A549 treated with ZK216348 at 1 μM for 4 hours (cell line): ENCODE measurements at places on chromosomes 7 and 10. TPM values are rescaled to one million over a fixed set of nuclear protein-coding genes. Genes with fewer than 3 reads are reported as not detected.

ERVW-1 gene
- not detected in 5 replicates for total RNA-seq

HSPB1 gene
- 686 to 1,427 TPM (median 1,208 TPM) in 5 replicates for total RNA-seq

MYL7 gene
- not detected in 5 replicates for total RNA-seq

LRRC18 gene
- total RNA-seq = not detected in 5 replicates

UTF1 gene
- total RNA-seq = not detected in 5 replicates

STK31 gene
- total RNA-seq = 0.55 to 1.2 TPM (median 0.66 TPM) in 5 replicates

PIK3AP1 gene
- 0.47 to 0.99 TPM (median 0.63 TPM) in 5 replicates for total RNA-seq

ACBD7 gene
- total RNA-seq = 0.67 to 1.4 TPM (median 0.84 TPM) in 5 replicates

SLC26A4 gene
- total RNA-seq = 0.11 to 0.23 TPM in 2 of 5 replicates, not detected in the others

COBL gene
- 4.1 to 5.9 TPM (median 4.5 TPM) in 5 replicates for total RNA-seq
